Fibroblast of pulmonary artery (primary cell): ENCODE measurements at places on chromosomes 2 and 18.

- peak; percentile 83 for DNase-seq
Measured at GRCh38 chr2:175690113-175690837, 311.8 kb downstream of the LNPK start.

DNA sequence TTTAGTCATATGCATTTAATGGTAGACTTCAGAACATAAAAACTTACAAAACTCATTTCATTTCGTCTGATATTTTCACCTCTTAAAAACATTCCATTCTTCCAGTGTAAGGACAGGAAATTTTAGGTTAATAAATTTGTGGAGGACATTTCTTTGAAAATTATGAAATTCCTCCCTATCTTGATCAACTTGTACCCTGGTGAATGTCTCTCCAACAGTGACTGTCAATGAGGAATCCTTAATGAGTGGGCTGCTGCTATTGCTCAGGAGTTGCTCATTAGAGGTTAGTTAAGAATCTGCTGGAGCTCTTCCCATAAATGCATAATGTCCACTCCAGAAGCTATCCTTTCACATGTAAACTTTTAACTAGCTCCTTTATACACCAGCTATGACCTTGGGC is 69.1 kb downstream of the LRP1B start:
- DNase-seq: no peak

GRCh38 chr2:178498137-178498536 is 17.9 kb downstream of the PLEKHA3 start:
- DNase-seq: no peak

- peak; percentile 18 for DNase-seq
Measured at GRCh38 chr18:33116376-33116775, 324.1 kb downstream of the CCDC178 start.

DNA sequence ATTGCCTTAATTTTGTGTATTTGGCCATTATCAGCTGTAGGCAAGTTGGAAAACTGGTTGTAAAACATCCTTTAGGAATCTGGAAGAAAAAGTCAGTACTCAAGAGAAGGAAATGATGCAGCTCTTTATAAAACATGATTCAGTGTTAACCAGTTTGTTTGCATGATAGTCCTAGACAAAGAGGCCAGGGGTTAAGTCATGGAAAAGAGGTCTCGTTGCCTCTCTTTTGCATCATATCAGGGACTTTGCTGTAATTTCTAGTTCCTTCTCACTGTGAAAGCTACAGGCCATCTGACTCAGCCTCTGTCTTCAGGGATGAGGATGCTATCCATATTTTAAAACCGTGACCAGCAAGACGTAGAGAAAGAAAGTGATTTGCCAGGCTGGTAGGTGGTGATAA is 38.0 kb downstream of the NPAS2 start:
- DNase-seq: peak; percentile 81

DNA sequence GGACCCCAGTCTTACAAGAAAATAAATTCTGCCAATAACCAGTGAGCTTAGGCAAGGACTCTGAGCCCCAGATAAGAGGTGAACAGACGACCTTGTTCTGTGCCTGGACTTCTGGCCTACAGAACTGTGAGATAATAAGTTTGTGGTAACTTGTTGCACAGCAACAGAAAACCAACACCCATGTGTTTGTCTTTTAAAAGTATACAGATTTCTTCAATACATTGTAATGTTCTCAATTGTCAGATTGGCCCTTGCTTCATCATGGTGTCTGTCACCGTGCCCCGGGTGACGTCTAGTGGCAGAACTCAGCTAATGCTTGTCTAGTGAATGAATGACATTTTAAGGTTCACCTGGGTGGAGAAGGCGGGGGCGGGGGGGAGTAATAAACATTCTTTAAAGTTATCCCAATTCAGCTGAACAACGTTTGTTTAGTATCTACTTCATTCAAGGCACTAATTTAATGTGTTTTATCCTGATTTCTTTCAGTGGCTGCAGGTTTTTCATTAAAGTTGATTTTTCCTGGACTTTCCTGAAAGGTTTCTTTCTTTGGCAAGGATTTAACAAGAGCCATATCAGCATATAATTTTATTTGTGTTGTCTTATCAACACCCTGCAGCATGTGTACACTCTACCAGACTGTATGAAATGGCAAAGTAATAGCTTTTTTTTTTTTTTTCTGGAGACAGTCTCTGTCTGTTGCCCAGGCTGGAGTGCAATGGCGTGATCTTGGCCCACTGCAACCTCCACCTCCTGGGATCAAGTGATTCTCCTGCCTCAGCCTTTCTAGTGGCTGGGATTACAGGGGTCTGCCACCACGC is 123.8 kb upstream of the DLX2 start:
- no peak for DNase-seq

- peak; percentile 73 for DNase-seq
Measured at GRCh38 chr2:178404368-178404767, 46.6 kb downstream of the PRKRA start.

- DNase-seq: no peak
Measured at GRCh38 chr2:30705056-30705455, 102.2 kb downstream of the CAPN13 start.

GRCh38 chr2:79453918-79454317 is 58.9 kb upstream of the CTNNA2 start:
- DNase-seq: peak; percentile 2

- DNase-seq: peak; percentile 46
Measured at GRCh38 chr2:24818721-24819167, 25.5 kb downstream of the CENPO start.

GRCh38 chr18:35267161-35267651 is 22.8 kb downstream of the ZSCAN30 start:
- DNase-seq: peak; percentile 69

DNA sequence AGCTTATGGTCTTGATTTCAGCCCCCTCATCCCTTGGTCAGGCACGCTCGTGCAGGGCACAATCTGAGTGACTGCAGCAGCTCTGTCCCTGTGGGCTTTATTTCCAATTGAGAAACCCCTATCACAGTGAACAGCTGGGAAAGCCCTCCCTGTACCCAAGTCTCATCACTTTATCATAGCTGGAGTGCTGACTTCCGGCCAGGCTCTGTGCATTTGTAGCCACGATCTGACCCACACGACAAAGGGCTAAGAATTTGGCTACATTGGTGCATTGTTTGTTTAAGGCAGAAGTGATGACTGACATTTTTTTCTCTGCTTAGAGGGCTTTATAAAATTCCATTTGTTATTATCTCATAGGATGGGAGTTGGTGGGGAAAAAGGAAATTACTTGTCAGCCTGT is 184.4 kb downstream of the KCNS3 start:
- DNase-seq: no peak

GRCh38 chr18:26802330-26803200 is 62.9 kb downstream of the AQP4 start:
- DNase-seq: no peak

DNA sequence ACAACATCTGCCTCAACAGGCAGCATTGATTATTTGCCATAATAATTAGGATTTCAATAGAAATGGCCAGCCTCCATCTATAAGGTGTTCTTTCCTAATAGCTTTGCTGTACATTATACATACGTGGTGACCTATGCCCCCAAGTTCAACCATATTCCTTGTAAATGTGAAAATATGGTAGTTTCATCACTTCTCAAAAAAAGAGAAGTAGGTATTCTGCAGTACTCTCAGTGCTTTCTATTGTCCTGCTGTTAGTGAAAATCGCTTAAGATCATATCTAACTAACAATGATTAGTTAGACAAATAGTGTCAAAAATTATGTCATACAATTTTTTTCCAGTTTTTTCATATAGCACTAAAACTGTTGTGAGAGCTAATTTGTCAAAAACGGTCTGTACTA is 79.6 kb downstream of the SLC4A10 start:
- DNase-seq: no peak

DNA sequence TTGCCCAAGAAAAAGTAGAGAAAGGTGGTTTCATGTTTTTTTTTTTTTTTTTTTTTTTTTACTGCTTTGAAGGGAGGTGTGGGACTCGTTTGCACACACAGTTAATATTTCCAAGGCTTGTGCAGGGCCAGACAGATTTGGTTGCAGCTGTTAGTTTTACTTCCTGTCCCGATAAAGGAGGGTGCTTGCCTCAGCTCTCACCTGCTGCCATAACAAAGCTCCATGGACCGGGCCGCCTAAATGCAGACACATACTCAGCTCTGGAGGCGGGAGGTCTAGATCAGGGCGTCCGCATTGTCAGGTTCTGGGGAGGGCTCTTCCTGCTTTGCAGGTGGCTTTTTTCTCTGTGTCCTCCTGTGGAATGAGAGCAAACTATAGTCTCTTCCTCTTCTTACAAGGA is 69.9 kb downstream of the ODC1 start:
- DNase-seq: no peak

- no peak for DNase-seq
Measured at GRCh38 chr2:23707096-23707495, 219.8 kb downstream of the ATAD2B start.

GRCh38 chr2:119282146-119282995 is 58.7 kb downstream of the STEAP3 start:
- no peak for DNase-seq

DNA sequence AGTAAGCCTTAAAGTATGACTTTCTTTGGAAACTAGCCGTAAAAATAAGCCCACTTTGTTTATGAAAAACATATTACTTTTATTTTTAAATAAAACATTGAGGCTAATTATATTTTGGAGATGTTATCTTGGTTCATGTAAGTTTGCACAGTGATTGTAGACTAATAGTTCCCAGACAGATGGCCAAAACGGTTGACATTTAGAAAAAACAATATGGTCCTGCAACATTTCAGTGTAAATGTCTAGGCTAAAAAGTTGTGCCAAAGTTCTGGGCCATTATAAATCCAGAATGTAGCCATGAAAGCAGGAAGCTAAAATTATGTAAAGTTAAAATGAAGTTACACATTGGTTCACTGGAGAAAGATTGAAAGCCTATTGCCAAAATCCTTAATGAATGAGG is 43.6 kb downstream of the SLC5A7 start:
- DNase-seq: no peak

DNA sequence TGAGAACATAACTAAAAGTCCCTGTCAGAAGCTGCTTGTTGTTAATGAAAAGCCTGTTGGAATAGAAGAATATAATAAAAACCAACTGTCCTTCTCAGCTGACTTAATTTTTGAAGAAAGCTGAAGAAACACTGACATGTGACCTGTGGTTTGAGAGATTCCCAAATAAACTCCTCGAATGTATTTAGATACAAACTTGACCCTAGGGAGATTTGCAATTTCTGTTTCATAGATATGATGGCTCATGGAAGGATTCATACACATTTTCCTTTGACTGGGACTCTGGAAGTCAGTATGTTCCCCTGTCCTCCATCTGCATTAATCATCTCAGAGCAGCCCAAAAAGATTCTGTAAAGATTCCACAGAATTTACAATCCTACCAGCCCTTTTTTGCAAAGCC is 195.1 kb downstream of the TMEM247 start:
- DNase-seq: no peak

- no peak for DNase-seq
Measured at GRCh38 chr18:9697121-9697520, 11.0 kb upstream of the RAB31 start.

DNA sequence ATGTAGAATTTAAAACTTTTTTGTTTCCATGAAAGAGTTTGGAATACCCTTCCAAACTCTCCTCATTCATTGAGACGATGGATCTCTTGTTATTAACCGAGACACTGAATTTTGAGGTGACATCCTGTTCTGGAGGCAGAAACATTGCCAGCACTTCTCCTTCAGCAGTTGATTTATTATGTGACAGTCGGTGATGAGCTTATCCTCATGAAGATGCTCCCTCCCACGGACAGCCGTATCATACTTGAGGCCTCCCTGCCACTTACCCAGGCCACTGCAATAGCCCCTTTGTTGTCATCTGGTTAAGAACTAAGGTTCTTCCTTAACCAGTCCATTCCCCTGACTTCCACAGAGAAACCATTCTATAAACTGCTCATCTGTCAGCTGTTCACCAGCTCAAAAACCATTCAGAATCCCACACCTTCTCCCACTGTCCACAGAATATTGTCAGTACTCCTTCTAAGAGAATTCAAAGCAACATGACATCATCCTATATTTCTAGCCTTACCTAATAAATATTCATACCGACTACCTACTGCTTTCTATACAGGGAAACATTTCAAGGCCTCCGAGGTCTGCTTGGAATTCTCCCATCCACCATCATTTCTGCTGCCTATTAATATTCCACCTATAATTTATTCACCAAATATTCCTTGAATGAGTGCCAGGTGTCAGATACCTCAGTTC is 139.0 kb upstream of the TRIB2 start:
- no peak for DNase-seq

GRCh38 chr18:13014818-13015217 is 23.7 kb downstream of the CEP192 start:
- no peak for DNase-seq
